Activated CD4-positive, alpha-beta T cell treated with anti-CD3 and anti-CD28 coated beads, Interleukin-2, amount 10 ng/mL, durations not matched to agents 7 days and 5 days (primary cell): ENCODE measurements at places on chromosomes 3 and 15. TPM values are rescaled to one million over a fixed set of nuclear protein-coding genes. Genes with fewer than 3 reads are reported as not detected.

DNA sequence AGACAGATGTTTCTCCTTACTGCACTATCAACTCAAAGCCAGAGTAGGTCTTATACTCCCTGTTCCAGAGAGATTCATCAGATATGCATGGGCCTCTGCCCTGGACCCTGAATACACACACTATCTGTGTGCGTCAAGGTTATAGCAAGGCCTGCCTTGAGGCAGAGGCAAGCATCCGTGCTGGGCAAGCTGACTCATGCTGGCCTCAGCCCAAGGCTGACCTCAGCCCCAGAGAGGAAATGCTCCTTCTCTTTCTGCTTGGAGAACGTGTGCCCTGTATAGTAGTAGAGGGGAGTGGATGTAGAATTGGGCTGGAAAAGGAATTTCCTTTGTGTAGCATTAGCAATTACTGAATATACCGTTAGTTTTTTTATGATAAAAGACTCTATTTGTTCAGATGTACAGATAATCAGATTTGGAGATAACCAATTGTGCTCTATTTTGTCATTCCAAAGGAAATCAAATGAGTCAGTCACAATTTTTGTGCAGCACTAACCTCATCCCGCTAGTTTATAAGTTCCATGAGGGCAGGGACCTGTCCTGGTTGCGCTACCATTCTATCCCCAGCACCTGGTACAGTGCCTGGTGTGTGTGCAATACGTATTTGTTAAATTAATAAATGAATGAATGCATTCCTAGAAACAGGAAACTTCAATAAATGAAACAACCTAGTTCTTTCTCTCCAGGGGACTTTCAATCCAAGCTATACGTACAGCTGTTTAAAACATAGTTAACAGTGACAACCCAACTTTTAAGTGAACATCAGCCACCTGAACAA is 13.3 kb upstream of the PAQR9 start:
- no peak overlapping the region for H3K4me3 ChIP-seq
- DNase-seq = no peak
- peaks cover 29% of the 10 kb centered on the region for H3K27me3 ChIP-seq
- no peak overlapping the region for H3K27ac ChIP-seq

The ACOX2 gene
- not detected for total RNA-seq

GRCh38 chr15:79957741-79958140 is 13.3 kb downstream of the BCL2A1 start:
- no peak overlapping the region for H3K27ac ChIP-seq
- peaks cover 27% of the 10 kb centered on the region for H3K4me1 ChIP-seq
- H3K27me3 ChIP-seq = no peaks in the 10 kb centered on the region
- no peak for DNase-seq
- H3K4me3 ChIP-seq = no peak overlapping the region
- peaks cover 8% of the 10 kb centered on the region for H3K36me3 ChIP-seq

DNA sequence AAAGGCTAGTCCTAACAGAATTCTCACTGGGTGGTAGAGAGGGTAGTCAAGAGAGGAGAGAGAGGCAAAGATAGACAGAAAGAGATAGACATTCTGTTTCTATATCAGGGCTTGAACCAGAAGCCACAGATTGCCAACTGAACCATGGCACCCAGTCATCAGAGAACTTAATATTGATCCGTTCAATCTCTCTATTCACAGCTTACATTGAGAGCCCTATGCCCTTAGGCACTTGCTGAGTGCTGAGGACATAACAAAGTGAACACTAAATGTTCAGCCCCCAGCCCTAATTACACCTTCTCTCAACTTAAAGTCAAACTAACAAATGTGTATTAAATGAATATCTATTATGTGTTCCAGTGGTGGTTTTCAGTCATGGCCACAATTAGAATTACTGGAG is 124.1 kb downstream of the FILIP1L start:
- no peak overlapping the region for H3K4me3 ChIP-seq
- peaks cover 3% of the 10 kb centered on the region for H3K36me3 ChIP-seq
- H3K27me3 ChIP-seq = no peaks in the 10 kb centered on the region
- H3K27ac ChIP-seq = no peak overlapping the region
- DNase-seq = no peak

DNA sequence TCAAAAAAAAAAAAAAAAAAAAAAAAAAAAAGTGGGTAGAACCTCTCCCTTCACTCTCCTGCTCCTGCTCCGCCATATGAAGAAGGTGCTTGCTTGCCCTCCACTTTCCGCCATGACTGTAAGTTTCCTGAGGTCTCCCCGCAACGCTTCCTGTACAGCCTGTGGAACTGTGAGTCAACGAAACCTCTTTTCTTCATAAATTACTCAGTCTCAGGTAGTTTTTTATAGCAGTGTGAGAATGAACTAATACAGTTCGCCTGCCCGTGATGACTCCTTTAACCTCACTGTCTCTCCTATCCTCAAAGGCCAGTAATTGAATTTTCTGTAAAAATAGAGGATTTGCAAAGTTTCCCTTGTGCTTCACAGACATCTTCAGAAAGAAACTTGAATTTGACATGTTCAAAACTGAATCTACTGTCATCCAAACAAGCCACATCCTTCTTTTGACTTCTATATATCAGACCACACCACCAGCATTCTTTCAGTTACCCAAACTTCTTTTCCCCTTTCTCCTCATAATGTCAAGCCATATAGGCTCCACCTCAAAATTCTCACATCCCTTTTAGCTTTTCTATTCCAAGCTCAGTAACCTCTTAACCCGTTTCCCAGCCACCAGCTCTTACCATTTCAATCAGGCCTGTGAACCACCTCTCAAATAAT is 44.3 kb downstream of the P2RY1 start:
- H3K36me3 ChIP-seq = no peaks in the 10 kb centered on the region
- no peaks in the 10 kb centered on the region for H3K4me1 ChIP-seq
- no peak overlapping the region for H3K4me3 ChIP-seq

GRCh38 chr3:29827756-29828155 is 546.9 kb downstream of the RBMS3 start:
- H3K4me1 ChIP-seq = no peaks in the 10 kb centered on the region
- DNase-seq = no peak
- H3K36me3 ChIP-seq = no peaks in the 10 kb centered on the region
- no peak overlapping the region for H3K27ac ChIP-seq
- H3K4me3 ChIP-seq = no peak overlapping the region

DNA sequence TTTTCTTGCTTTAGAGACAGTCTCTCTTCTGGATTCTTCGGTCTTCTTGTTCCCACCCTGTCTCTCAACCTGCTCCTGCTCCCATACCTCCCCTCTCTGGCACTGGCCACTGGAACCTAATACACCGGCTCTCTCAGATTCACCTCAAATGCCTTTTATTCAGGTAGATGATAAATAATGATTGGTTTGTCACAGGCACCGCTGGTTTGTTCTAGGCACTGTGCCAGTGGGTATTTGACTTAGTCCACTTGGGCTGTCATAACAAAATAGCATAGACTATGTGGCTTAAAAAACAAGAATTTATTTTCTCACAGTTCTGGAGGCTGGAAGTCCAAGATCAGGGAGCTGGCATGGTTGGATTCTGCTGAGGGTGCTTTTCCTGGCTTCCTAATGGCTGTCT is 278.2 kb upstream of the STT3B start:
- H3K4me3 ChIP-seq = no peak overlapping the region
- no peak for DNase-seq
- no peak overlapping the region for H3K27ac ChIP-seq
- no peaks in the 10 kb centered on the region for H3K27me3 ChIP-seq
- peaks cover 49% of the 10 kb centered on the region for H3K4me1 ChIP-seq
- peaks cover 30% of the 10 kb centered on the region for H3K36me3 ChIP-seq

The ALCAM gene
- total RNA-seq = 4.5 TPM

- no peaks in the 10 kb centered on the region for H3K27me3 ChIP-seq
- H3K36me3 ChIP-seq = no peaks in the 10 kb centered on the region
- no peak overlapping the region for H3K4me3 ChIP-seq
- no peak for DNase-seq
These were observed 778.5 kb downstream of the MECOM start for GRCh38 chr3:168885028-168885427.

GRCh38 chr15:41881920-41882688 is 11.7 kb downstream of the SPTBN5 start:
- H3K4me1 ChIP-seq = peaks cover 11% of the 10 kb centered on the region
- no peak overlapping the region for H3K27ac ChIP-seq
- H3K4me3 ChIP-seq = no peak overlapping the region
- H3K27me3 ChIP-seq = peaks cover 6% of the 10 kb centered on the region
- H3K36me3 ChIP-seq = no peaks in the 10 kb centered on the region

DNA sequence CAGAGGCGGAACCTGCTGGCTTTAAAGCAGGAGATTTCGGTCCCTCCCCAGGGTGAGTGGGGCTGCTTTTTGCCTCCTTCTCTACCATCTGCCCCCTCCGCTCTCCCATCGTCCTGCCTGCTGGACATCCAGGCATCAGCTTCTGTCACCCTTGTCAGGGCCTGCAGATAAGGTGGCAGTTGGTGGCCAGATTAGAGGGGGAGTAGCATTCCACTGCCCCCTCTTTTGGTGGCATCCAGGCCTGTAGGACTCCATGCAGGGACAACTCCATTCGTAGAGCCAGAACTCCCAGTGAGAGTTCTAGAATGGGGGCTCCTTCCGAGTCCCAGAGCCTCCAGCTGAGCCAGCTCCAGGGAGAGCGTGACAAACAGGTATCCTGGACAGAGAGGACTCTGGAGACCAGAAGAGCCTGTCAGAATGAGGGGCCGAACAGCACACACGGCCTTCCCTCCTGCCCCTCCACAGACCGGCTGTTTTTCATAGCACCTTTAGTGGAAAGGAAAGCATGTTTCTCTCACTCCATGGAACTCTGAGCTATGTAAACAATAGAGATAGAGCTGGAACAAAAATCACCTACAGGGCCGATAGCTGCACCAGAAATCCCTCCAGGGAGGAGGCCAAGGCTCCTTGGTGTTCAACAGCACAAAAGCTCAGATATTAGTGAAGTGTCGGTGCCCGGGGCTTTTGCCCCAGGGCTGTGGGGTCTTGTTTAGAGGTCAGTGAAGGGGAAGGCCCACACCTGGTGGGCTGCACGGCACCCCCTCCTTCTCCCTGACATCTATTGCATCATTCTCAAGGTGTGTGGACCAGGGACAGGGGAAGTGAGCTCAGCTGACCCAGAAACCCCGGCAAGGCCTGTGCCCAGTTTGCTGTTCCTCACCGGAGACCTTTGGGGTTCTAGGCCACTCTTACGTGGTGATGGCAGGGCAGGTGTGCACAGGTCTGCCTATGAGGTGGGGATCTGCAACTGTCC is 34.2 kb downstream of the MAGEF1 start:
- no peak overlapping the region for H3K27ac ChIP-seq
- DNase-seq = no peak
- no peak overlapping the region for H3K4me3 ChIP-seq

The NEK10 gene
- total RNA-seq = 0.56 TPM

- H3K27me3 ChIP-seq = no peaks in the 10 kb centered on the region
- DNase-seq = no peak
- H3K4me3 ChIP-seq = no peak overlapping the region
- no peaks in the 10 kb centered on the region for H3K36me3 ChIP-seq
- no peaks in the 10 kb centered on the region for H3K4me1 ChIP-seq
These were observed 841.4 kb downstream of the NSUN3 start for GRCh38 chr3:94904156-94904674.

The SPINK8 gene
- total RNA-seq = not detected

The FOXL2 gene
- total RNA-seq = not detected

GRCh38 chr3:72655131-72655551 is 193.1 kb downstream of the SHQ1 start:
- no peak for DNase-seq
- no peaks in the 10 kb centered on the region for H3K36me3 ChIP-seq
- peaks cover 16% of the 10 kb centered on the region for H3K4me1 ChIP-seq
- H3K27ac ChIP-seq = no peak overlapping the region

- peaks cover 35% of the 10 kb centered on the region for H3K27me3 ChIP-seq
- H3K27ac ChIP-seq = no peak overlapping the region
- H3K4me1 ChIP-seq = peaks cover 7% of the 10 kb centered on the region
- no peak for DNase-seq
These were observed 14.8 kb upstream of the FEM1B start for GRCh38 chr15:68262514-68263356.

The DPH3 gene
- 14.4 TPM for total RNA-seq

The PATL2 gene
- 15.9 TPM for total RNA-seq

The SNTN gene
- total RNA-seq = not detected

GRCh38 chr15:69994429-69995205 is 103.1 kb downstream of the TLE3 start:
- no peaks in the 10 kb centered on the region for H3K4me1 ChIP-seq
- no peaks in the 10 kb centered on the region for H3K36me3 ChIP-seq
- no peak overlapping the region for H3K4me3 ChIP-seq
- no peak for DNase-seq
- H3K27ac ChIP-seq = no peak overlapping the region
- H3K27me3 ChIP-seq = peaks cover 6% of the 10 kb centered on the region

The CLDN16 gene
- total RNA-seq = not detected
